Sigmoid colon (tissue), 7 donors: ENCODE measurements at places on chromosomes 1 and 21. TPM values are rescaled to one million over a fixed set of nuclear protein-coding genes. Genes with fewer than 3 reads are reported as not detected.

The OR2L8 gene
- total RNA-seq, result not detected

The SRSF10 gene
- 80.6 TPM for total RNA-seq

The RUNX1 gene
- total RNA-seq, result 7.5 TPM

DNA sequence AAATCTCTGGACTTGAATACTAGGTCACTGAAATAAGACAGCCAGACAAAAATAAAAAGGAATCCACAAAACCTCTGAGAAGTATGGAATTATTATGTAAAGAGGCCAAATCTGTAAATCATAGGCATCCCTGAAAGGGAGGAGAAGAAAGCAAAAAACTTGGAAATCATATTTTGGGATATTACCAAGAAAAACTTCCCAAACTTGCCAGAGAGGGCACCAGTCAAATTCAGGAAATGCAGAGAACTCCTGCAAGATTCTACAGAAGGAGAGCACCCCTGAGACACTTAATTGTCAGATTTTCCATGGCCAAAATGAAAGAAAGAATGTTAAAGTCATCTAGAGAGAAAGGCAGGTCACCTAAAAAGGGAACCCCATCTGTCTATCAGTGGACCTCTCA, 862.3 kb upstream of the PRMT6 start:
- DNase-seq, result no peak
